ENCODE measurements at places on chromosomes 11 and 22.

DNA sequence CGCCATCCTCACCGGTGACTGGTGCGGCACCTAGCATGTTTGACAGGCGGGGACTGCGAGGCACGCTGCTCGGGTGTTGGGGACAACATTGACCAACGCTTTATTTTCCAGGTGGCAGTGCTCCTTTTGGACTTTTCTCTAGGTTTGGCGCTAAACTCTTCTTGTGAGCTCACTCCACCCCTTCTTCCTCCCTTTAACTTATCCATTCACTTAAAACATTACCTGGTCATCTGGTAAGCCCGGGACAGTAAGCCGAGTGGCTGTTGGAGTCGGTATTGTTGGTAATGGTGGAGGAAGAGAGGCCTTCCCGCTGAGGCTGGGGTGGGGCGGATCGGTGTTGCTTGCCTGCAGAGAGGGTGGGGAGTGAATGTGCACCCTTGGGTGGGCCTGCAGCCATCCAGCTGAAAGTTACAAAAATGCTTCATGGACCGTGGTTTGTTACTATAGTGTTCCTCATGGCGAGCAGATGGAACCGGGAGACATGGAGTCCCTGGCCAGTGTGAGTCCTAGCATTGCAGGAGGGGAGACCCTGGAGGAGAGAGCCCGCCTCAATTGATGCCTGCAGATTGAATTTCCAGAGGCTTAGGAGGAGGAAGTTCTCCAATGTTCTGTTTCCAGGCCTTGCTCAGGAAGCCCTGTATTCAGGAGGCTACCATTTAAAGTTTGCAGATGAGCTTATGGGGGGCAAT is 1.1 kb downstream of the NEAT1 start:
- no peak for DNase-seq

- DNase-seq: no peak
Observed at GRCh38 chr11:16902182-16902581, 112.0 kb downstream of the PLEKHA7 start.

DNA sequence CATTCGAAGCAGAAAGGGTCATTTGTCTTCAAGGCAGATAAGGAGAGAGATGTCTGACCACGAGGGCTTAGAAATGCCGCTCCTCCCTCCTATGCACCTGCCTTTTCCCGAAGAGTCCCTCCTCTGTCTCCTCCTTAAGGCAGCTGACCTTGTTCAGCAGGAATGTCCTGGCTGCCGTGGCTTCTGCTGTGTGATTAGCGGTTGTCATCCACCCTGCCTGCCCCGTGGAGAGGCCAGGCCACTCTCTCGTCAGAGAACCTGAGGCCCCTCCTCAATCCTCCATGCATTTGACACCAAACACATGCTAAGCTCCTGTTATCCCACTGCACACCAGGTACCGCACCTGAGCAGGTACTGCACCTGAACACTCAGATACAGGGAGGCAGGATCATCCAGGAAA is 834.6 kb downstream of the TBC1D22A start:
- DNase-seq: no peak

DNA sequence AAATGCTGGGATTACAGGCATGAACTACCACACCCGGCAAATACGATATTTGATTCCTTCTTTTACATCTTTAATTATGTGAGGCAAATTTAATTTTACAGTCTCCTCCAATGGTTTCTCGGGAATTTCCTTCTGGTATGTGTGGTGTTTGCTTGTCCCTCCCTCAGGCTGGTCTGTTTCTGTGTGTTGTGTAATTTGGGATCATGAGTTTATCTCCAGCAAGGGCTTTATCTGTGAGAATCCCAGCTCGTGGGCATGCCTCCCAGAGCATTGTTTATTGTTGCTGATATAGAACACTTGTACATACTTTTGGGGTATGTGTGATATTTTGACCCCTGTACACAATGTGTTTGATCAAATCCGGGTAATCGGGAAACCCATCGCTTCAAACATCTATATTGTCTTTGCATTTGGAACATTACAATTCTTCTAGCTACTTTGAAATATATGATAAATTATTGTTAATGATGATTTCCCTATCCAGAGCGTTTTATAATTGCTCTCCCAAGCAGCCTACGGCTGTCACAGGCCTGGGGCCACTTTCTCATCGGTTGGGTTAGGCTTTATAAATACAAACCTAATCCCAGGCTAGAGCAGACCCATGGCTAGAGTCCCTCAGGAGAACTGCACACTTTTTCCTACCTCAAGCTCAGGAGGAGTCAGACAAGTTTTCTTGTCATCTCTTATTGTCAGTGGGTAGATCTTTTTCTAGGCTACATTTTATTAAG is 15.0 kb upstream of the PRR5 start:
- DNase-seq: no peak

DNA sequence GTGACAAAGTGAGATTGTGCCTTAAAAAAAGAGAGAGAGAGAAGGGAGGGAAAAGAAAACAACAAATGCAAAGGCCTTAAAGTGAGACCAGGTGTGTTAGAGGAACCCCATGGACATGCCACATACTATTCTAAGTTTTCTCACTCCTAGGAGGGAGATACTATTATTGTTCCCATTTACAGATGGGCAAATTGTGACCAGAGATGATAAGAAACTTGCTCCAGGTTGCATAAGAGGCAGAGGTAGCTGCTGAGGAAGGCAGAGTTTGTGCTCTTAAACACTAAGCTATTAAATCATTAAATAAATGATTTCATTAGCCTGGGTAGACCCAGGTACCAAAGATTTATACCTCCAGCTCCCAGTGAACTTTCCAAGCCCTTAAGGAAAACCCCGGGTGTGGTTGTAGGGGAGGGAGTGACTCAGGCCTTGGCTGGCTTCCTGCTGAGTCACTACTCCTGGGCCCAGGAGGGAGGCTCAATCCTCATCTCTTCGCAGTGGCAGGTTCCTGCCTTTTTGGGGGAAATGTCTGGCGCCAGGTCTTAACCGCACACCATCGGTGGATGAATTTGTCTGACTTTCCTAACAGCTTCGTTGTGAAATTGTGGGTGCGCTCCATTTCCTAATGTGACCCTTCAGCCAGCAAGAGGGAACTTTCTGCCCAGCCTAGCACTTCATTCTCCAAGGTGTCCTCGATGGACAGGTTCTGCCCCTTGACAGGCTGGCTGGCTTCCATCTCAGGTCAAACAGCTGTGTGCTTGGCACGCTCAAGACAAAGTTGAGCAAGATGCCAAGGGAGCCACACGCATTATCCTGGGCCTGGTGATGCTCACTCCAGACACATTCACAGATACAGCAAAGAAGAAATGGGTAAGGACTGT is 33.4 kb upstream of the PTPRJ start:
- no peak for DNase-seq

DNA sequence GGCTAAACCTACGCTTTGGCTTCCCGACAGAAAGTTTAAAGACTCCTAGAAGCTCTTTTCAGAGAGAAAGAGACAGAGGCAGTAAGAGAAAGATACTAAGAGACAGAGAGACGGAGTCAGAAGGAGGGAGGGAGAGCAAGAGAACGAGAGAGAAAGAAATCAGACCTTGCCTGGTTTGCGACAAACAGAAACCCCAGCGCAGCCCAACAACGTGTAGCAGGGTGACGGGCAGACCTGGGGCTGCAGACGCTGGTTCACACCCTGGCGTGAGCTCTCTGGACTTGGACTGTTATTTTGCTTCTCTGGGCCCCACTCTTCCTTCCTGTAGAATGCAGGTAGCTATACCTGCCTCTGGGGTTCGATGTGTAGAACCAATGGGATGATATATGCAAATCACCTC is 244.4 kb upstream of the SYN3 start:
- no peak for DNase-seq

- no peak for DNase-seq
Observed at GRCh38 chr11:100673063-100673462, 14.0 kb upstream of the ARHGAP42 start.

DNA sequence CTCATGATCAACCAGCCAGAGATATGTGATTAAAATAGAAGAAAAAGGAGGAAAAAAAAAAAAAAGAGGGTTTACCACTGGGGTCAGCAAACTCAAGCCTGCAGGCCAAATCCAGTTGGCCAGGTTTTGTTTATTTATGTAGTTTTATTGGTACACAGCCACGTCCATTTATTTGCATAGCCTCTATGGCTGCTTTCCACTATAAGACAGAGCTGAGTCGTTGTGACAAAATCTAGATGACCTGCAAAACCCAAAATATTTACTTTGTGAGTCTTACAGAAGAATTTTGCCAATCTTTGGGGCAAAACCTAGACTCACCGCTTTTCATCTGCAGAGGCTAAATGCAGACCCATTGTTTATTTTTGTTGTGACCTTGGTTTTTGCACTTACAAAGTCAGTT is 87.1 kb downstream of the TENM4 start:
- DNase-seq: no peak

- no peak for DNase-seq
Observed at GRCh38 chr11:16361108-16361865, 4.9 kb upstream of the SOX6 start.
